ENCODE measurements at places on chromosomes 6 and 20.
A peak's percentile ranks its signal among the peaks of the same experiment; 100 is the strongest.

DNA sequence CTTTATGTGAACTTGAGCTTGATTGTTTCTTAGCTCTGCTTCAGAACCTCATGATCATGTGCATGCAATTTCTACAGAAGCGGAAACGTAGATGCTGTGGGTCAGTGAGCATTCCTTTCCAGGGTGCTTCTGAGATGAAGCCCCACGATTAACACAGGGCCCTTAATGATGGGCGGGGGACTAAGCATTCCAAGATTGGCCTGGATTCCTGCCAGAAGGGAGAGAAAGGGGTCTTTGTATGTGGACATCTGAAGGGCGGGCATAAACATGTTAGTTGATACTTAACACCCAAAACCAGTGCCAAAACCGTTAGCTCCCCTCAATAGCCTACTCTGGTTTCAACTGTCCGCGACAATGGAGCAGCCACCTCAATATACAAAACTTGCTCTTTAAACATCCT is 46.9 kb upstream of the POU3F2 start:
- no peak for DNase-seq

DNA sequence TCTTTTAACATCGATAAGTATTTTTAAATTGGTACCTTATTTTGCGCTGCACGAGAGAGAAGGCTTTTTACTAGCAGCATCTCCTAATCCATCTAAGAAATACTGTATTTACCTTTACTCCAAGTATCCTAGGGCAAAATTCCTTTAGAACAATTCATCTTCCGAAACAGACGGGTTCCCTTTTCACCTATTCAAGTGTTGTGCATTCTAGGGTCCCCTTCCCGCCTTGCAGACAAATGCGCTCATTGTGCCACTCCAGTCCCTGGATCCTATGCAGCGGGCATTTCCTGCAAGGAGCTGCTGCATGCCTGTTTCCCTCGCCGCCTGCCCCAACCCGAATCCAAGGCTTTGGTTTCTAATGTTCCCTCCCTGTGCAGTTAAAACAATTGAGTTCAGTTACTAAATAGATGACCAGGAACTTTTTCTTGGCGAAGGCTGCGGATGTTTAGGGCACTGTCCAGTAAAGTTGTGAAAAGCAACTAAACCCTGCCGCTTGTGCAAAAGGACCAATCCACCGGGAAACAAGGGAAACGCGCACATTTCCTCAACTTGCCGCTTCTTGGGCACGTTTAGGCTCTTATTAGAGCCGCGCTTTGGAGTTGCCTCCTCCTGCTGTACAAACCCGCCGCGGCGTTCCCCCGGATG is 556 bp upstream of the SCAF8 start:
- DNase-seq = peak; percentile 48

GRCh38 chr6:132736239-132736638 is 21.5 kb downstream of the VNN2 start:
- DNase-seq = no peak

- DNase-seq = no peak
Observed at GRCh38 chr6:156336089-156336488, 441.1 kb upstream of the ARID1B start.

- DNase-seq = no peak
Observed at GRCh38 chr20:18811904-18812303, 1.7 kb upstream of the SCP2D1 start.

DNA sequence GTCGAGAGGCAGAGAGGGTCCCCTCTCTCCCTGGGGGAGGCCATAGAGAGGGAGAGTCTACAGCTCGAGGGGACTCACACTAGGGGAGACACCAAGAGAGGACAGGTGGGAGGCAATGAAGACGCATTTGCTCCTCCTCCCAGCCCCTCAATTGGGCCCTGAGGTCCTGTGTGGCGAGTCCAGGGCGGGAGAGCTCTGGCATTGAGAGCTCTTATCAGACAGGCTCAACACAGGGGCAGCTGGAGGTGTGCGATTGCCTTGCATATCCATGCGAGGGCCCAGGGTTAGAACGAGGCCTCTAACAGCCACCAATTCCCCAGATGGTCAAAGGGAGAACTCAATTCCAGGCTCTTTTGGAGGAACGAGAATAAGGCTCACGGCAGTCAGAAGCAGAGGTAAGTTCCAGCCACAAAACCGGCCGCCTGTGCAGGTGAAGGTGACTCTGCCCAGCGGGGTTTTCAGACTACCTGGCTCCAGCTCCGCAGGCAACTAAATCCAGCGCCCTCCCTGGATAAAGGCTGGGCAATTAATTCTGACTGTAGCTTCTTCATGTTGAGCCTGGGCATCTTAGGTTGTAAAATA is 94.0 kb upstream of the MPC1 start:
- DNase-seq = peak; percentile 31

- DNase-seq = no peak
Observed at GRCh38 chr6:170102582-170103481, 188.0 kb downstream of the DLL1 start.

GRCh38 chr6:143955971-143956370 is 52.1 kb downstream of the PLAGL1 start:
- DNase-seq = no peak

GRCh38 chr20:4812216-4812615 is 90.5 kb downstream of the PRND start:
- no peak for DNase-seq

GRCh38 chr6:74289884-74290283 is 593.9 kb downstream of the CD109 start:
- DNase-seq = no peak

DNA sequence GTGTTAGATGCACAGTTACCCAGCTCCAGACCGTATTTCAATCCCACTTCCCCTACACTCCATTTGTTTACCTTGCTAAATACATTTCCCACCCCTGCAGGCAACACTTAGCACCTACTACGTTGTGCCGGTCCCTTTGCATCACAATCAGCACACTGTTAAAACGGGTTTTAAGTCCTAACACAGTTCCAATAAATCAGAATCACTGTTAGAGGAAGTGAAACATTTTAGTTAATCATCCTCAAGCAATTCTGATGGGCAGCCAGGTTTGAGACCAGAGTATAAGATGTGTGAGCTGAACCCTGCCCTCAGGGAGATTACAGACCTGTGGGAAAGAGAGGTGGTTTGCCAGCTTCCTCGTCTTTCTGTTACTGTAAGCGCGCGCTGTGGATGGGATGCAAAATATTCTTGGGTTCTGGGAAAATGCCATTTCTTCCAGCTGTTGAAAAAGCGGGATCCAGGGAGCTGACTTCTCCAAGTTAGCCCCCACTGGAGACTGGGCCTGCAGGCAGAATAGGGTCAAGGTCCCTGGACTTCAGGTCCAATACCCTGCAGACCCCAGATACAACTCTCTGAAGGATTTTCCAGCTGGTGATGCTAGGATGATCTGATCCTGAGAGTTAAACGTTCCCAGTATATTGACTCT is 3.1 kb downstream of the ZCCHC3 start:
- no peak for DNase-seq

GRCh38 chr6:9334979-9335378 is 899.6 kb upstream of the SLC35B3 start:
- DNase-seq = no peak

DNA sequence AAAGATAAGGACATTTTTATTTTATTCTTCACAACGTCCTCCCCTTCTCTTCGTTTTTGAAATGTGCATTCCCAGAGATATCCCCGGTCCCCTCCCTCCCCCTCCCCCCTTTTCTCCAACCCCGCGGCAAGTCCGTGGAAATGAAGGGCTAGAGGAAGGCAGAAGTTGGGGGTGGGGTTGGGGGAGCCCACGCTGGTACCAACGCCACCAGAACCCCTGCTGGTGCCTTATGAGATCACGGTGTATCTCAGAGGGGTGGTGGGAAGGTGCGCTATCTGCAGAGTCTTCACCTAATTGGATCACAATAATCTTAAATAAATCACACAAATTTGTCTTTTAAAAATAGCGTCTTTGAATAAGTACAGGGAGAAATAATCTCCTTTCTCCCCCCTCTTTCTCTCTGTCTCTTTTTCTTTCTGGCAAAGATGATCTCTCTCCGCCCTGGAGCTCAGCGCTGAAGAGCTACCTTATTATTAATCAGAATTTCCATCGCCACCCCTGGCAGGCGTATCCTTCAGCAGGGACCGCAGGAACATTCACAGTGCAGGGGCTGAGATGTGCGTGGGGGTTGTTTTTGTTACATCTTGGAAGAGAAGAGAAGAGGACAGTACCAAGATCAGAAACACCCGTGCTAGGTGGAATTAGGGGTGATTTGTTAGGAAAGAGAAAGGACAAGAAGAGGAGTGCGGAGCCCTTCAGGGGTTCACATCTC is 915 bp downstream of the CLVS2 start:
- DNase-seq = no peak

GRCh38 chr6:163335671-163336545 is 78.6 kb upstream of the QKI start:
- peak; percentile 90 for DNase-seq

DNA sequence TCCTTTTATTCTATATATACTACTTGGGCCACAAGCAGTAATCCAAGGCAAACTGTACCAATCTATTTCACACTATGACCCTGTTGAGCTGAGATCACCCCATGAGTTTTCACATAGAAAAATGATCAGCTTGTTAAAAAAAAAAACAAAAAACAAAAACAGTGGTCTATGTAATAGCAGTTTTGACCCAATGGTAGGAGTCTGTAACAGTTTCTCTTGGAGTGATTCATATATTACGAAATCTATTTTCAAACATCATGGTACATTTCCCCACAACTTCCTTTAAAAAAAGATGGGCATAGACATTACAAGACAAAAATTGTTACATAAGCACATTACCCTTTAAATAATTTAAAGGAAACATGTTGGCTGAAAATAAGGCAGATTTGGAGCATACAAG is 78.1 kb downstream of the PRSS35 start:
- no peak for DNase-seq

GRCh38 chr20:40599987-40600386 is 89.0 kb downstream of the MAFB start:
- no peak for DNase-seq

DNA sequence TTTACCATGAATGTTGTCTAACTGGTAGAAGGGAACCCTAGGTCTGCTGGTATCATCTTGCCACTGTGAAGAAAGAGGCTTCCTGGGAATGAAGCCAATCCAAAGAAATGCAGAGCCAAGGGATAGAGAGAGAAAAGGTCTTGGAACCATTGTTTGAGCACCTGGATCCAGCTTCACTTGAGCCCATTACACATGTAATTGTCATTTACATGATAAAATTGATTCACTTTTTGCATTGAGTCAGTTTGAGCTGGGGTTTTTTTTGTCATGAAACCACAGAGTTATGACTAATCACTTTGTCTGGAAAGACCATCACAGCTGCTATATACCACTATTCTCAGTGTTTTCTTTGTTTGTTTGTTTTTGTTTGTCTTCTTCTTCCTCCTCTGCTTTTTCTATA is 112.3 kb downstream of the CBLN4 start:
- DNase-seq = no peak

- DNase-seq = no peak
Observed at GRCh38 chr6:15447546-15448267, 201.8 kb downstream of the JARID2 start.

DNA sequence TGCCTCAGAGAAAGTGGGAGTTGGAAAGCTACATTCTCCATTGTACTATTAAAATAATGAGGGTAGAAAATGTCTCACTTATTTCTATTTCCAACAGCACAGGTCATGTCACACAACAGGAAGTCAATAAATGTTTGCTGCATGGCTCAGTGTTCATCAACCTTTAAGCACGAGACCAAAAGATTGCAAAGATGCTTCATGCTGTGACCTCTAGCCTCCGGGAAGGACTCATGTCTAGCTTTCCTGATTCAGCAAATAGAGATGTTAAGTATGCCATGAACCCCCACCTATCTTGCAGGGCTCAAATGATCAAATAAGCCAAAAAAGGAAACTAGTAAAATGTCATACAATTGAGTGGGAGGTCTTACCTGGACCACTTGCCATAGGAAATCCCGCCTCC is 57.4 kb downstream of the NCOA6 start:
- DNase-seq = no peak

GRCh38 chr6:30163090-30163917 is at the start of gene TRIM15:
Gene TRIM15, plus strand, starts transcription at chr6:30163546. Its CDS starts 139 bp downstream, at chr6:30163685.
- no peak for DNase-seq

DNA sequence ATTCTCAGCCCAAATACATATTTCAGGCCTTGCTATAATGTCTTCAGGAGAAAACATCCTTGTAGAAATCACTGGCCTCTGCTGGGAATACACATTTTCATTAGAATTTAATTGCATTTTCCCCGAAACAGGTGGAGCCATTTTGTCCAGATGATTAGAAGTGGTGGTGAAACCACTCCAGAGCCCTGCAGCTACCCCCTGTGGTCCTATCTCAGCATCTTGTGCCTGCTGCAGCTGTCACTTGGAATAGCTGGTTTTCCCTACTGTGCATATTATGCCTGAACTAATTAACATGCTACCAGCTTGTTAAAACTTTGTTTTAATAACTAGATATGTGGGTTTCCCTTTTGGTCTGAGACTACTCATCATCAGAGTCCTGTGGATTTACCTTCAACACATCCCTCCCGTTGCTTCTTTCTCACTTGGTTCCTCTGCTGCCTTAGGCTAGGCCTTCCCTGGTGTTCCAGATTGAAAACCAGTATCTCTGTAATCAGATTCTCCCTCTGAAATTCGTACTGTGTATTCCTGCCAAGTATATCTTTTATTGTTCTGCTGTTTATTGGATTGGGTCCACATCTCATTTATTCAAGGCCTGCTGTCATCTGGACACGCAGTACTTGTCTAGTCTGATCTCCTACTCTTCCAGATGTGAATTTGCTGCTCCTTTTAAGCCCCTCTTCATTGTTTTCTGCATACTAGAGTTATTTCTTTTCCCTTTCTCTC is 15.2 kb downstream of the DNAH8 start:
- DNase-seq = no peak

DNA sequence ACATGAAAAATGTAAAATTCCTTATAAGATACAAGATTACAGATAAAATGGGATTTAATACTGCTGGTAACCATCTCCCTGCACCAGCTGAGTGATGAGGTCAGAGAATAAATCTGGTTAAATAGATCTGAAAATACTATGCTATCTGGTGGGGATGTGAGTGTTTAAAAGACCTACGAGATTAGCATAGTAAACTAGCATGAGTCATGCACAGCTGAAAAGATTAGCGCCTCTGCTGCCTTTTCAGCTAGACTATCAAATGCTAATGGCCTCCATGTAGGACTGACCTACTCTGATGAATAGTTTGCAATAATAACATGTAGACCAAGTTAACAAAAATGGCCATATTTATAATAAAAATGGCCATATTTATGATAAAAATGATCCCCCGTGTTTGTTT is 553.3 kb downstream of the C6orf118 start:
- no peak for DNase-seq

GRCh38 chr6:54018722-54019121 is 92.5 kb upstream of the MLIP start:
- no peak for DNase-seq

- no peak for DNase-seq
Observed at GRCh38 chr6:78995946-78996345, 82.1 kb downstream of the PHIP start.

DNA sequence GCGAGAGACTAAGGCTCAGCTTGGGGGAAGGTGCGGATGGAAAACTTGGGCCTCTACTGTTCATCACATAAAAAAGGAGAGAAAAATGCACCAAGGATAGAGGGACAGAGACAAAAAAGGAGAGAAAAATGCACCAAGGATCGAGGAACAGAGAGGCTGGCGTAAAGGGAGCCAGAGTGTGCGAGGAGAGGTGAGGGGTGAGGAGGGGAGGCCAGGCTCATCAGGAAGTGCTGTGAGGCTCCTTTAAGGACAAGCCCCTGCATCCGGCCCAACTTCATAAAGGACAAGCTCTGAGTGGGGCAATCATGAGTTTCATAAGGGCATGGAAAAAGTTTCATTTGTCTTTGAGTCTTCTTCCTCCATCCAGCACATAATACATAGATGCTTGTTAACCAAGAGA is 117.2 kb upstream of the NXT1 start:
- DNase-seq = no peak

- DNase-seq = no peak
Observed at GRCh38 chr20:11091511-11091910, 417.7 kb upstream of the JAG1 start.

All from Right ventricle myocardium superior (tissue), 1 donor.